Stromal cell of bone marrow (primary cell): ENCODE measurements at places on chromosomes 5 and 9.

GRCh38 chr5:158499075-158499891 is 600.4 kb downstream of the EBF1 start:
- no peak for DNase-seq

DNA sequence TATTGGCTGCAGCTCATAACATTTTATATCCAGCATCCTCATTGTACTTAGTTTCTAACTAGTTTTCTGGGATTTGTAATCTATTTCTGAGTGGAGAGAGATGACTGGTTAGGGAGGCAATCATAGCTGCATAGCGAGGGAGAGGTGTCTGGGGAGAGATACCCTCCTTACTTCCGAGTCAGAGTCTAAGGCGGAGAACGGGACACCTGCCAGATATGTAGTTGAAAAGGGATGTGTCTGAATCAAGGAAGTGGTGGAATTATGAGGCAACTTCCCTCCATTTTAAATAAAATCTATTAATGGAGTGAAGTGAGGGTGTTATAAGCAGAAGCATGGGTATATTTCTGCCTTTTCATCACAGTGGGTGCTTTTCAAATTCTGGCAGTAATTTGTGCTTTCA is 126.5 kb downstream of the MAST4 start:
- no peak for DNase-seq

GRCh38 chr5:113179156-113179555 is 202.6 kb downstream of the DCP2 start:
- DNase-seq: no peak

GRCh38 chr5:15080219-15080618 is 208.6 kb upstream of the ANKH start:
- no peak for DNase-seq

DNA sequence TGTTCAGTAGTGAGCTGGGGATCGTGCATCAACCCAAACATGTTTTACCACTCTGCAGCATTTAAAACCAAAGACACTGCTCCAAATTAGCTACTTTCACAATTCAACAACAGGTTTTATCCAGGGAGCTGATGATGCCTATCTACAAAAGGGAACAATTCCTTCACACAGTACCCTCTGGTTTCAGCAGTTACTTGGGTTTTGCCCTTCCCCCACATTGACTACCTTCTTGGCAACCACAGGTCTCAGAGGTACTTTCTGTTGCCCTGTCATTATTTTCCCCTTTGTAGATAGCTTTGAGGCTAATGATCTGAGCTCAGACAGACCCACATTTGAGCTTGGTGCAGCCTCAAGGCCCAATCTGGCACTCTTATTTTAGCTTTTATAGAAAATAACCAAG is 96.1 kb downstream of the WDR41 start:
- DNase-seq: no peak

GRCh38 chr5:151183456-151184245 is 26.1 kb upstream of the ANXA6 start:
- peak; percentile 18 for DNase-seq

DNA sequence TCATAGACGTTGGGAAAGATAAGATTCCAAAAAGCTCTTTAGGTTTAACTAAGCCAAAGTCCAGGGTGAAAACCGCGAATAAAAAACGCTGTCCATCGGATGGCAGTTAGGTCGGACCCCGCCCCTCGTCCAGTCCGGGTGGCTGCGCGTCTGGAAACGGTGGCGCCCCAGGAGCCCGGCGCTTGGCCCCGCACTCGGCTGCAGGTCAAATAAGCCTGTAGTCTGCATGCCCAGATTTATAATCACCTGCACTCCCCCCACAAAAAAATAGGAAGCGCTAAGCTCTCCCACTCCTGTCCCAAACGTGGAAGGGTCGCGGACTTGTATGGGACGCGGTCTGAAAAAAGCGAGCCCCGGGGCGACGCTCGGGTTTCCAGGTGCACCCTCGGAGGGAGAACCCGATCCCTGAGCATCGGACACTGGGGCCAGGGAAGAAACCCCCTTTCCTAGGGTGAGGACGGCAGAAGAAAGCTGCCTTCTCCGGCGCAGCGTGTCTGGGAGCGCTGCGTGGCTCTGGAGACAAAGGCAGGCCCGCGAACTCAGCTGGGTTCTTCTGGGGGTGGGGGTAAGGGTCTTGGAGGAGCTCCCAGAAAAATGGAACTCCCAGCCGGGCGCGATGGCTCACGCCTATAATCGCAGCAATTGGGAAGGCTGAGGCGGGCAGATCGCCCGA is 923 bp upstream of the ZBTB5 start:
- DNase-seq: peak; percentile 80

DNA sequence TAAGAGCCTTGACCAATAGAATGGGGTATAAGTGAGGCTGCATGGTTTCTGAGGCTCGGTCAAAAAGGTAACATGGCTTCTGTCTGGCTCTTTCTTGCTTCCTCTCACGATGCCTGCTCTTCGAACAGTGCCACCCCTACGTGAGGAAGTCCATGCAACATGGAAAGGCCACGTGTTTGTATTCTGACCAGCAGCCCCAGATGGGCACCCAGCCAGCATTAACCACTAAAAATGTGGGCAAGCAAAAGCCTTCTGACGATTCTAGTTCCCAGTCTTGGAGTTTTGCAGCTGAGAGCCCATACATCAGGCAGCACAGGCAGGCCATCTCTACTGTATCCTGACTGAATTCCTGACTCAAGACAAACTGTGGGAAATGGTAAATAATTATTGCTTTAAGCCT is 24.2 kb upstream of the NREP start:
- DNase-seq: no peak

- DNase-seq: no peak
Measured at GRCh38 chr5:35030426-35031100, 17.2 kb downstream of the AGXT2 start.

DNA sequence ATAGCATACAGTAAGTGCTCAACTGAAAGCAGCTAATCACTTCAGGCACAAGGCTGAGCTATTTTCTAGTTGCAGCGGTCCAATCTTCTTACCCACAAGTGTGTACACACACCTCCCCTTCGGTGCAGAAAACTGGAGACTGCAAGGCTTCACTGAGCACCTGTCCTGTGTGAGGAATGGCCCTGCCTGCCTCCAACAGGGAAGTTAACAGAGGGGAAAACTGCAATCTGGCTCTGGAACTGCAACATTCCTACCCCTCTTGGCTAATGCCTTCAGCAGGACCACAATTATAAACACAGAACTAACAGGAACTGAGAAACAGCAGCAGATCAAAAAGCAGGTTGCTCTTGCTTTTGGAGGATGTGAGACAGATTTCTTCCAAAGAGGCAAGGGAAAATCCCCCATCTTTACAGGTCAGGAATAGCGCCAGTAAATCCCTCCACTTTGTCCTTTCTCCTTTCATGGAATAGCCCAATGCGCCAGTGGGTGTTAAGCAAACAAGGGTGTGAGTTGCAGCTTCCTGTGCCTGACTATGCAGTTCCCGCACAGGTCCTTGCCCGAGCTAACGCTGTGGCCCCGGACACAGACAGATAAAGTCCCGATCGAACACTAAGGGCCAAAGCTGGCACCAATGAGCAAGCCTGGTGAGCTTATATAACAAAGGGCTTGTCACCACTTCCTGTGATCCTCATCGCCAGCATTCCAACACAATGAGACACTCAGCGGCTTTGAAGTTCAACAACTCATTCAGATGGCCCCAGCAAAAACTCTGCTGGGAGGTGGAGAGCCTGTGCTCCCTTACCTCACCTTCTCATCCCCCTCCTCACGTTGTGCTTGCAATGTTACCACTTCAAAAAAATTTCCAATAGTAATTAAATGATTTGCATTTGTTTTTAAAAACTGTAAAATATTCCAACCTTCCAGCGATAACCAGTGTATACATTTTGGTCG is 21.5 kb downstream of the SHB start:
- DNase-seq: peak; percentile 85

- DNase-seq: peak; percentile 83
Measured at GRCh38 chr5:79133657-79134451, 22.2 kb downstream of the BHMT start.

DNA sequence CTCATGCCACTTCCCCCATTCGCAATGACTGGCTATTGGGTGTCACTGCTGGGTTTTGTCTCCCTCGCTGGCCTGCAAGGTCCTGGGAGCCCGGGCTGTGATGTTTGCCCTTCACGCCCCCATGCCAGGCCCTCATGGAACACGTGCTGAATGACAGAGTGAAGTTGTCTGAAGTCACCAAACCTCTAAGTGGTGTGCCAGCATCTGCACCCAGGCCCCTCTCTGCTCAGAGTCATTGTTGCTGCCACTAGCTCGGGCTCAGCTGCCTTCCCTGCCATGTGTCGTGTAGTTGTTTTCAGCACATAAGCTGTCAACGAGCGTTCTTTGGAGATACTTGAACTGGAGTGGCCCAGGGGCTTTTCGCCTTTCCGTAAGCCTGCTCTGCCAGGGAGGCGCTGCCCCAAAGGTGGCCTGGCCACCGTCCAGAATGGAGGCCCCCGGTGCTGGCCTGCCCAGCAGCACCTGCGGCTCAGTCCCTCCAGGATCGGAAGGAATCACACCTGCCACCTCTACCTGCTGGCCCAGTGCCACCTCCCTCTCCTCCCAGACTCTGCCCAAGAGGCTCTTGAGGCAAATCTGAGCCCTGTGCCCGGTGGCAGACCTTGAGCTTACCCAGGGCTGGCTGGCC is 250.1 kb downstream of the PBX3 start:
- DNase-seq: no peak

DNA sequence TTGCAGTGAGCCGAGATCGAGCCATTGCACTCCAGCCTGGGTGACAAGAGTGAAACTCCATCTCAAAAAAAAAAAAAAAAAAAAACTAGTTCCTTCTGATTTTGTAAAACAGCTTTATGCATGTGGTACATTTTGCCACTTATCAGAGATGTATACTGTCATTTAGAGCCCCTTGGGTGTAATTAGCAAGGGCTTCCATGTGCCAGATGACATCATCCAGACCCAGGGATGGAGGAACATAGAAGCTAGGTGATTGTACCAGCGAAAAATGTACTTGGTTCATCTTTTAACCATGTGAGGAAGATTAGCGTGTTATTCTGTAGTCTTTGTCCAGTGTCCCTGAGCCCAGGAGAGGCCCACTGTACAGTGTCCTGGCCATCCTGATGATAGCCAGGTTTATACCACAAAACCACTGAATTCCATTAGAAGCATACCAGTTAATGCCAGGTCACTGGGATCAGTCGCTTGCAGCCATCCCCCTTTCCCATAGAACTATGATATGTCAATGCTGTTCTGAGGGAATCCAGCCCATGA is 239.3 kb upstream of the SGCD start:
- no peak for DNase-seq

GRCh38 chr5:31100047-31100575 is 93.4 kb upstream of the CDH6 start:
- no peak for DNase-seq

DNA sequence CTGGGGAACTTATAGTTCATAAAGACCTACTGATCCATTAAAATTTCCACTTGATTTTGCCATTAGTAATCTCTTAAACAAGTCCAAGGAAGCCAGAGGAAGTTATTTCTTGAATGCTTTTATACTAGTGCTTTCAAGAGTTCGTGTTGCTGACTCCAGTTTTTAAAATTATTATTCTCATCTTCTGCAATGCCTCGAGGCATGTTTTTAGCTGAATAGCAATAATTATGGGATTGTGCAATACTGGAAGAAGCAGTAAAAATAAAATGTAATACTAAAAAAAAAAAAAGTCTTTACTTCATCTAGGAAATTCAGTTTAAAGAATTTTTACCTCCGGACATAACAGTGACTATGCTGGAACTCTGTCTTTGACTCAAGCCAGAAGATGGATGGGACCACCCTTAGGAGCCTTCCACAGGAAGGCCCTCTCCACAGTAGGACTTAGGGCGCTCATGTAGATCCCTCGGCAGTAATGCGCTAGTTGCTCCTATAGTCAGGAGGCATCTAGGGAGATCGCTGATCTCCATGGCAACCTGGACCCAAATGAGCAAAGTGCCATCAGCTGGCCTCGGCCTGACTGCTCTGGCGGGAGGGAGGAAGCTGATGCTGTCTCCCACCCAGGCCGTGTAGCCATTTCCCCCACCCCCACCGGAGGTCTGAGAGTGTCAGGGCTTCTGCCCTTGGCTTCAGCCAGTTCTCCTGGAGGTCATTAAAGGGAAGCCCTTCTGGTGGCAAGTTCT is 56.7 kb downstream of the DAPK1 start:
- no peak for DNase-seq
